ENCODE measurements at places on chromosomes 2 and 18.

DNA sequence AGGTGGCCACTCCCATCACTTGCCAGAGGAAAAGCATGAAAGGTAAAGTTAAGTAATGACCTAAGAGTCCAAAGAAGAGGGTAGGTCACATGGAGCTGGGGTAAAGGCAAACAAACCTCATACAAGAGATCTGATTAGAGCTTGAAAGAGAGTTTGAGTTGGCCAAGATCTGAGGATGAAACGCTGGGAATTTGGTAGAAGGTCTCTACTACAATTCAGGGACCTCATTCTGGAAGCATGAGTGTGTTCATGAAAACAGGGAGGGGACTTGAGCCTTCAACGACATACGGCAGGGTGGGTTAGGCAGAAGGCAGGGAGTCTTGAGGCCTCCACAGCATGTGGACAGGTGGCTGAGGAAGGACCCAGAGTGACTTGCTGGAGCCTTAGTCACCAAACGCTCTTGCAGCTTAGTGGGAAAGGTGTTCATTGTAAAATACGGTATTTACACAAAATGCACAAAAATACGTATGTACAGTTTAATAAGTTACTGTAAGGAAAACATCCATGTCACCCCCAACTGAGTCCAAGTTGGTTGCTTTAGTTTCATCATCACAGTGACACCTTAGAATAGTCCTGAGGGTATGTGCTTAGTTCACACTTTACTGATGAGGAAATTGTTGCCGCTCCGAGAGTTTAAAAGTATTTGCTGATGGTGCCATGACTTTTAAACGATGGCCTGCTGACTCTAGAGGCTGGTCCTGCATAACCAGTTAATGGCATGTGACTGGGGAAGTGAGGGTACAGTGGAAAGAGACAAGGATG lies 5.0 kb upstream of the FARP2 start:
- no peak for DNase-seq

DNA sequence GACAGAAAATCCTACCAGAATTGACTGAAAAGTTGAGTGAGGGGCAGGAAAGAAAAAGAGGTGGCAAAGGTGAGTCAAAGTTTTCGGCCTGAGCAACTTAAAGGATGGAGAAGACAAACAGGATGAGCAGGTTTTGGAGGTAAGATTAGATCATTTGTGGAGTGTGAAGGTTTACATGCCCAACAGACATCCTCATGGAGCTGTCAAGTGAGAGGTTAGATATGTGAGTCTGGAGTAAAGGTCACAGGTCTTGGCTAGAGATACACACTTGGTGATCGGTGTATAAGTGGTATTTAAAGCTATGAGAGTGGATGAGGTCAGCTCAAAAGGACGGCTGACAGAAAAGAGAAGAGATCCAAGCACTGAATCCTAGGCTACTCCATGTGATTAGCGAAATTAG lies 11.1 kb upstream of the MYL12A start:
- no peak for DNase-seq

DNA sequence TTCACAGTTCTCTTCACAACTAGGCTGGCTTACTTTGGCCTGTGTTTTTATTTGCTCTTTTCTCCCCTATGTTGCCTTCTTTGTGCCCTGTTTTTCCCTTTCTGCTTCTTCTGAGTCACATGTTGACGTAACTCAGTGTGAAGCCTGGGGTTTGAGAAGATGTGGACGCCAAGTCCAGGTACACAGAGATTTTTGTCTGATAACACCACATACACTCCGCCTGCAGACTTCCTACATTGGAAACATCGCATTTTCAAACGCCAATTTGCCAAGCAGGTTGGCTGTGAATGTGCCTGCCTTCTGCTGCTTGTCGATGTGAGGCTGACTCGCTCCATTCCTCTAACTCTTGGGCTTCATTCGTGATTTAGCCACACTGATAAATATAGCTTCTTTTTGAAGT lies 62.6 kb upstream of the FN1 start:
- no peak for DNase-seq

DNA sequence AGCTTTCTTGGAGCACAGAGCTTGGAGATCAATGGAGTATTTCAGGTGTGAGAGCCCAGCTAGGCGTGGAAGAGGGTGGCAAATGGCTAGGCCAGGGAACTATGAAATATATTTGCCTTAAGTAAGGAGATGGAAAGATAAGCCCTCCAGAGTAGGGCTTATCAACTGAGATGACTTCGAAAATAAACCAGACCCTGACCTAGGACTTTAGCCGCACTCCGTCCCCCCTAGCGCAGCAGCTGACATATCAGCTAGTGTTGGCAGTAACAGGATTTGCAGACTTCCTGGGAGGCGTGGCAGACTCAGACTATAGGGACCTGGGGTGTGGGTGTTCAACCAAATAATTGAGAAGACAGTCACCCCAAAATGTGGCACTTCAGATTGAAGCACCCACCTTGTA lies 127.7 kb upstream of the EPAS1 start:
- DNase-seq: no peak

DNA sequence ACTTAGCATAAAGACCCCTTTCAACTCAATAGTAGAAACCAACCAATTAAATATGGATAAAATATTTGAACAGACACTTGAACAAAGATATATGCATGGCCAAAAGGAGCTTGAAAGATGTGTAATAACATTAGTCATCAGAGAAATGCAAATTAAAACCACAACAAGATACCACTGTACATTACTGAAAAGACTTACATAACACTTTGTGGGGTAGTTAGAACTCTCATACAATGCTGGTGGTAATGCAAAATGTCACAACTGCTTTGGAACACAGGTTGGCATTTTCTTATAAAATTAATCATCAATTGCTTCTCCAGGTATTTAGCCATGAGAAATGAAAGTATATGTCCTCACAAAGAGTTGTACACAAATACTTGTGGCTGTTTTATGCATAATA lies 60.7 kb downstream of the TTC27 start:
- no peak for DNase-seq

DNA sequence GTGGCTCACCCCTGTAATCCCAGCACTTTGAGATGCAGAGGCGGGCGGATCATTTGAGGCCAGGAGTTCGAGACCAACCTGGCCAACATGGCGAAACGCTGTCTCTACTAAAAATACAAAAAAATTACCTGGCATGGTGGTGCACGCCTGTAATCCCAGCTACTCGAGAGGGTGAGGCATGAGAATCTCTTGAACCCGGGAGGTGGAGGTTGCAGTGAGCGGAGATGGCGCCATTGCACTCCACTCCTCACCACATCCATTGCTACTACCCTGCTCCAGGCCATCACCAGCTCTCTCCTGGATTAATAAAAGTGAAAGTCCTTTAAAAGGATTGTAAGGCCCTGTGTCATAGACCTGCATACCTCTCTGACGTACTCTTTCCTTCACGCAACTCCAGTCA lies 1.2 kb downstream of the RMP24 start:
- no peak for DNase-seq

GRCh38 chr2:133421516-133422324 lies 146.5 kb downstream of the NCKAP5 start:
- no peak for DNase-seq

DNA sequence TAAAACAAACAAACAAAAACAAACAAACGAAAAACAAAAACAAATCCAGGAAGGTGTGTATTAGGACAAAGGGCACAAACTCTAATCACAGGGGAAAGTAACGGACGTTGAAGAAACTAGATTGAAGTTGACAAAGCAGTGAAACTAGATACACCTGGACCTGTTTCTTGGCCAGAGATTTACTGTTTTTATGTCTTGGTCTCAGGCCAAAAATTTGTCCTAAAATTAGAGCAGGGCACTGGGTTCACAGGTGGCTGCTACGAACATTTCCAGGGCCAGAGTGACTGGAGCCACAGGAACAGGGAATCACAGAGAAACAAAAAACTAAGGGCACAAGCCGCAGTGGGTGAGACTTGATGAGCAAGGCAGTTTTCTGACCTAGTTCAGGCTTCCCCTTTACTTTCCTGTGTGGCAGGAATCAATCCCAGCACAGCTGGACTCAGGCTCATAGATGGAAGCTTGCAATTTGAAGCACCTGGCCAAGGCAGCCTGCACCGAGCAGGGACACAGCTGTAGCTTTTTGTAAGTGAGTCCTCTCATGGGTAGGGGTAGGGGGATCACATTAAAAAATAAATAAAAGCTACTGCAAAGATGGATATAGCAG lies 329.4 kb downstream of the DLGAP1 start:
- DNase-seq: no peak

GRCh38 chr18:41324020-41324791 lies 630.8 kb upstream of the PIK3C3 start:
- DNase-seq: no peak

DNA sequence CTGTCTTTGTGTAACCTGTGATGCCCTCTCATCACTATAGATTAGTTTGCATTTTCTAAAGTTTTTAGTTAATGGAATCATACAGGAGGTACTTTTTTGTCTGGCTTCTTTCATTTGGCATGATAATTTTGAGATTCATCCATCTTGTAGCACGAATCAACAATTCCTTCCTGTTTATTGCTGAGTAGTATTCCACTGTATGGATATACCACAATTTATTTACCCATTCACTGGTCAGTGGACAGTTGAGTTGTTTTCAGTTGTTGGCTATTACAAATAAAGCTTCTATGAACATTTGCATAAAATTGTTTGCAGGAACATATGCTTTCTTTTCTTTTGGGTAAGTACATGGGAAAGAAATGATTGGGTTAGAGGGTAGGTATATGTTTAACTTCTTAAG lies 40.1 kb upstream of the ZNF396 start:
- no peak for DNase-seq
